ENCODE measurements at places on chromosomes 2 and 18.

DNA sequence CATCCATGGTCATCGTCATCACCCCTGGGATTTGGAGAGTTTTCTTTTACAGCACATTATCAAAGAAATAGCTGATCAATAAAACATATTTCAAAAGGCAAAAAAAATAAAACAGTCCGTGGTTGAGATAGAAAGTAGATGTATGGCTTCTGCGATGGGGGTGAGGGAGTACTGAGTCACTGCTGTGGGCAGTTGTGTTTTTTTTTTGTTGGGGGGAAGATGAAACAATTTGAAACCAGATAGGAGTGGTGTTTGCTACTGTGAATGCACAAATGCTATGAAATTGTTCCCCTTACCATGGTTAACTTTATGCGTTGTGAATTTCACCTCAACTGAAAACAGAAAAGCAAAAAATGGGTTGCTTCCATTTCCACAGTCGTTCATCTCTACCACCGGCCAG lies 11.9 kb upstream of the SALL3 start:
- H3K27ac ChIP-seq, result no peak overlapping the region
- no peaks in the 10 kb centered on the region for H3K36me3 ChIP-seq
- H3K4me3 ChIP-seq, result no peak overlapping the region
- no peak for DNase-seq
- H3K27me3 ChIP-seq, result no peaks in the 10 kb centered on the region

DNA sequence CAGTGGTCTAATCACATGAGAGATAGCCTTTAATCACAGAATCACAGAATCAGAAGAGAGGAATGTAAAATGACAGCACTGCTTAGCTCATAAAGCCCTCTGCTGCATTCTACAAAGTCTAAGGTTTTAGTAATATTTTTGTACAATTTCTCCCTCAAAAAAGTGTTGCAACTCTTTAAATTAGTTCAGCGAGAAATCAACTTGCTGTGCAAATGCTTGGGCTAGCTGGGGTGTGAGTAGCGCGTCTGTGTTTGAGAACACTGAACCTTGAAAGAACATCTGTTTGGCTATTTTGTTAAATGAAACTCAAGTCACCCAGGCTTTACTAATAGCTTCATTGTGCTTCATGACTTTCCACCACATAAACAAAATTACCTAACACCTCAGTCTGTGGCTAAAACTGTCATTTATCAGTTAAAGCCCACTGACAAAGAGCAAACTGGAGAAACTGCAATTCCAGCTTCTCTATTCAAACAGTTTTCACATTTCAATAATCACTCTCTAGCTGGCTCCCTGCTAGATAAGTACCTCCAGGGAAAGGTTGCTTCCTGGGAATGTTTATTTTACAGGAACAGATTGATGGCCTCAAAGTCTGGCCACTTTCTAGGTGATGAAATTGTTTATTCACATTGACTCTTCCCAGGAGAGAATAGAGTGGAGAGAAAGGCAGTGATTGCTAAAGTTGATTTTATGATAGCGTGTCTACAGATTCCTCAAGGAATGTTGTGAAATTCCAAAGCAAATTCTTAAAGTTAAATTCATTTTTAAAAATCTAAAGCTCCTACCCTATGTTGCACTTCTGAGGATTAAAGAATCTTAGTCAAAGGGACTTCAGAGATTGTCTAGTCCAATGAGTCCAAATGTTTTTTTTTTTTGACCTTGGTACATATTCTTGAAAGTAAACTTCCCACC lies 36.0 kb upstream of the STAT1 start:
- no peak overlapping the region for H3K4me3 ChIP-seq
- H3K27me3 ChIP-seq, result no peaks in the 10 kb centered on the region
- H3K27ac ChIP-seq, result no peak overlapping the region
- H3K36me3 ChIP-seq, result no peaks in the 10 kb centered on the region
- peaks cover 10% of the 10 kb centered on the region for H3K4me1 ChIP-seq
- DNase-seq, result no peak

DNA sequence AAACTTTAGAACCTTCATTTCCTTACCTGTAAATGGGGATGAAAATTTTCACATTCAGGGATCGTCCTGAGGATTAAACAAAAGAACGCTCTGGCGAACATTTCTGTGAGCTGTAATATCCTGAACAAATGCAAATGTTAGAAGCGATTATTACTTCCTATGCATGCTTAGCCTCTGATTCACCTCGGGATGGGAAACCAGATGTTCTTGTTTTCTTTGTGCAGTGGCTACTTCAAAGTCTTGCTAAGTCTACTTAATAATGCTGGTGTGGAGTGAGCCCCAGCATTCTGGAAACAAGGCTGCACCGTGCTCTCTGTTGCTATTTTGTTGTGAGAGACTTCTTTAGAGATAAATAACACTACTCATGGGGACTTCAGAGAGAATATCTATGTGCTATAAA lies 119.1 kb upstream of the PELI1 start:
- H3K27ac ChIP-seq, result no peak overlapping the region
- H3K4me1 ChIP-seq, result peaks cover 8% of the 10 kb centered on the region

GRCh38 chr2:30147196-30147714 lies 448 bp downstream of the YPEL5 start:
- peaks cover 33% of the 10 kb centered on the region for H3K4me1 ChIP-seq
- H3K27ac ChIP-seq, result no peak overlapping the region
- no peaks in the 10 kb centered on the region for H3K27me3 ChIP-seq
- no peaks in the 10 kb centered on the region for H3K36me3 ChIP-seq

DNA sequence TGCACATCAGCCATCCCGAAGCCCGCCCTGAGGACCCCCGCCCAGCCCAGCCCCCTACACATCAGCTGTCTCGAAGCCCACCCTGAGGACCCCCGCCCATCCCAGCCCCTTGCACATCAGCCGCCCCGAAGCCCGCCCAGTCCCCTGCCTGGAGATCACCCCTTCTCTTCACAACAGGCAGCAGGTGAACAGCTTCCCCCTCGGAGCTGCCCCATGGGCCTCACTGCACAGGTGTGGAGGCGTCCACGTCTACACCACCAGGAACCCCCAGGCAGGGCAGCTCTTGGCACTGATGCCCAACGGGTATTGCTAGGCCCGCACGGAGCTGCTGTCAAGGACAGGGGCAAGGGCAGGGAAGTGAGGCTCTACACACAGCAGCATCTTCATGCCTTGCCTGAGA lies 137.6 kb downstream of the HDAC4 start:
- H3K36me3 ChIP-seq, result no peaks in the 10 kb centered on the region
- H3K27ac ChIP-seq, result no peak overlapping the region
- no peaks in the 10 kb centered on the region for H3K27me3 ChIP-seq
- H3K4me1 ChIP-seq, result peaks cover 21% of the 10 kb centered on the region

DNA sequence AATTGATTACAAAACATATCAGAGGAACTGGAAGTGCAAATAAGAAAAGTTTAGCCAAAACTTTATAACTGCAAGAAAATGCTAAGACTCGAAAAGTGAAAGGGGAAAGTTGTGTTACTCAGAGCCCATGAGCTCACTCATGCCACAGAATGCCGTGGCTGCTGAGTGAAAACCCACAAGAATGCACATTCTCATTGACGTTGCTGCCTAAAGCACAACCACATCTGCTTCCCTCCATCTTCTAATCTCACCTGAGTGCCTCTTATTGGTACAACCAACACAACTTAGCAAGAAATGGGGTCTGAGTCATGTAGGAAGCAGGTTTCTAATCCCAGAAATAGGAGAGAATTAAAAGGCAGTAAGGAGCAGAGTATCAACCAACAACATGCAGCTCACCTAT lies 259.7 kb downstream of the LNPK start:
- H3K36me3 ChIP-seq, result no peaks in the 10 kb centered on the region
- no peak for DNase-seq
- H3K27ac ChIP-seq, result no peak overlapping the region

GRCh38 chr18:30192216-30192615 lies 850.3 kb downstream of the DSC3 start:
- H3K4me3 ChIP-seq, result no peak overlapping the region
- no peaks in the 10 kb centered on the region for H3K36me3 ChIP-seq
- H3K27ac ChIP-seq, result no peak overlapping the region
- H3K27me3 ChIP-seq, result no peaks in the 10 kb centered on the region

GRCh38 chr2:74851191-74851566 lies 17.3 kb downstream of the HK2 start:
- H3K4me1 ChIP-seq, result peaks cover 48% of the 10 kb centered on the region
- no peaks in the 10 kb centered on the region for H3K27me3 ChIP-seq
- H3K36me3 ChIP-seq, result peaks cover 44% of the 10 kb centered on the region

DNA sequence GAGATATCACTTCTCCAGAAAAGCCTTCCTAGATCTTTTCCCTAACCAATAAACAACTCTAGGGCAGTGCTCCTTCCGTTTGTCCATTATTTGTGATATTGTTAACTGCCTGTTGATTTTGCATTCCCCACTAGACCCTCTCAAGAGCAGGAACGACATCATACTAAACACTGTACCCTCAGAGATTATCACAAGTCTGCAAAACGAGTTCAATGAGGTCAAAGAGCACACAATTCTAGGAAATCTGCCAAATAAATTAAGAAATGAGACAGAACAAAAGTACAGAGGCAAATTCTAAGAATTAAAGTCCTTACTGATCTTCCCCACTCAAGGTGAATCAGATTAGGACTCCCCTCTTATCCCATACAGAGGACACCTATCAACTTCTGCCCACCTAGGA lies 7.6 kb downstream of the RTTN start:
- no peaks in the 10 kb centered on the region for H3K4me1 ChIP-seq
- H3K4me3 ChIP-seq, result no peak overlapping the region
- H3K27ac ChIP-seq, result no peak overlapping the region
- DNase-seq, result no peak
- peaks cover 48% of the 10 kb centered on the region for H3K36me3 ChIP-seq

GRCh38 chr2:134268265-134268664 lies 14.4 kb downstream of the MGAT5 start:
- peaks cover 58% of the 10 kb centered on the region for H3K4me1 ChIP-seq
- no peak for DNase-seq
- no peak overlapping the region for H3K27ac ChIP-seq
- no peaks in the 10 kb centered on the region for H3K27me3 ChIP-seq

DNA sequence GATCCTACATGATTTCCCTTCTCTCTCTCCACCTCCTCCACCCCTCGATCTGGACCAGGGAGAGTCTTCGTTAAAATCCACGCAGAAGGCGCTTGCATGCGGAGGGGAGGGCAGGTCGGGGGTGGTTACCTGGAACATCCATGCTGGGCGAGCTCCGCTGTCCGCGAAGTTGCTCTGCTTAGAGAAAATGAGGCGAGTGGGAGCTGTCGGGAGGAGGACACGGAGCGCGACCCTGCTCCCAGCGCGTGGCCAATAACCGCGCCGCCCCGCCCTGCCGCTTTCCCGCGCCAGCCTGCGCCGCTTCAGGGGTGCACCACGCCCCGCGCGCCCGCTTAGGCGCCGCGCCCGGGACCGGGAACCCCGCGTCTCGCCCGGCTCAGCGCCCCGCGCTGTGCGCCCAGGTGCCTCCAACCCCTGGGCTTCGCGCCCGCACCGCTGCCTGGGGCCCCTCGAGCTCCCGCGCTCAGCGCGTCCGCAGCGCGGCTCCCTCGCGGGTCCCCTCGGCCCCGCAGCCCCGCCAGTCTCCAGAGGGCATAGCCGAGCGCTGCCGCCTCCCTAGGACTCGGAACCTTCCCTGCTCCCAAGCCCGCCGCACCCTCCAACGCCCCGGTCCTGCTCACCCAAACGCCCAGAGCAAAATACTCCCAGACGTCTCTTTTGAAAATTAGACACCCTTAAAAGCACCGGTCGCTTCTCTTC lies 636 bp downstream of the CBLN2 start:
- H3K27ac ChIP-seq, result no peak overlapping the region
- H3K36me3 ChIP-seq, result no peaks in the 10 kb centered on the region
- no peak for DNase-seq
- no peaks in the 10 kb centered on the region for H3K27me3 ChIP-seq
- no peaks in the 10 kb centered on the region for H3K4me1 ChIP-seq

GRCh38 chr18:58117786-58118403 lies 73.9 kb downstream of the NEDD4L start:
- no peak overlapping the region for H3K27ac ChIP-seq
- H3K27me3 ChIP-seq, result no peaks in the 10 kb centered on the region
- peaks cover 17% of the 10 kb centered on the region for H3K4me1 ChIP-seq

GRCh38 chr2:222842491-222843174 lies 18.2 kb upstream of the ACSL3 start:
- no peak overlapping the region for H3K27ac ChIP-seq
- no peaks in the 10 kb centered on the region for H3K27me3 ChIP-seq
- DNase-seq, result no peak
- no peak overlapping the region for H3K4me3 ChIP-seq

- no peak overlapping the region for H3K4me3 ChIP-seq
- no peaks in the 10 kb centered on the region for H3K27me3 ChIP-seq
- H3K27ac ChIP-seq, result no peak overlapping the region
- no peak for DNase-seq
Observed at GRCh38 chr2:122218596-122218995, 463.1 kb downstream of the TSN start.

DNA sequence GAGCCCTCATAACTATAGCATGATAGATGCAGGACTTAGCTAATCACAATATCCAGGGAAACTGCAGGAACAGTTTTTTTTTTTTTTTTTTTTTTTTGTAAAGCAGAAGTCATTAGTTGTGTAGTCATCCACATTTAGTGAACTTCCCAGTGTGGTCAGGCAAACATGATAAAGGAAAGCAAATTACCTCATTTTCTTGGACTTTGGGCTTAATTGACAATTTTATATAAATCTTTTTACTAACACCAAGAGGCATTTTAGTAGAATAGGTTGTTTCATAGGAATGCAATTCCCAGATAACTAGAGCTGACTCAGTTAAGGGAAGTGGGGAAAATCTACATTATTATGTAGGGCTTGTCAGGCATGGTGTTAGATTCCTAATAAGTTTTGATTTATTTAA lies 142.7 kb upstream of the GCFC2 start:
- no peaks in the 10 kb centered on the region for H3K36me3 ChIP-seq
- H3K27me3 ChIP-seq, result 0 out of 2 replicates have a peak, but pooled peaks cover 2% of the 10 kb centered on the region
- H3K27ac ChIP-seq, result no peak overlapping the region
- H3K4me3 ChIP-seq, result no peak overlapping the region
- no peak for DNase-seq
- no peaks in the 10 kb centered on the region for H3K4me1 ChIP-seq

DNA sequence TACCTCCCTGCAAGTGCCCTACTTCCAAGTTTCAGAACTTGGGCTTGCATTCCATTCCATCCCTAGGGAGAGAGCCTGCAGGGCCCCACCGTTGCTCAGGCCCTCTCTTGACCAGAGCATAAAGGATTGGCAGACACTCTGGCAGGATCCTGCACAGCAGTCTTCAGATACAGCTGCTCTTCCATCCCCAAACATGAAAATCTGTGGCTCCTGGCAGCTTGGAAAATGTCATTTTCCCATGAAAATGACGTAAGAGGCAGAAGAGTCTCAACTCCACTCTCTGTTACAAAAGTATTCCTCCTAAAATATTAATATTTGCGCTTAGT lies 162.6 kb downstream of the GFPT1 start:
- H3K4me3 ChIP-seq, result no peak overlapping the region
- H3K4me1 ChIP-seq, result no peaks in the 10 kb centered on the region
- H3K27ac ChIP-seq, result no peak overlapping the region
- no peaks in the 10 kb centered on the region for H3K27me3 ChIP-seq
- no peaks in the 10 kb centered on the region for H3K36me3 ChIP-seq
- DNase-seq, result no peak

Data from Karpas-422 (cell line).